ENCODE measurements at places on chromosomes 3 and 15.

- no peak for DNase-seq
Measured at GRCh38 chr3:106018929-106019550, 150.2 kb upstream of the CBLB start.

GRCh38 chr15:55237219-55238130, 40.7 kb upstream of the RSL24D1 start:
- no peak for DNase-seq

DNA sequence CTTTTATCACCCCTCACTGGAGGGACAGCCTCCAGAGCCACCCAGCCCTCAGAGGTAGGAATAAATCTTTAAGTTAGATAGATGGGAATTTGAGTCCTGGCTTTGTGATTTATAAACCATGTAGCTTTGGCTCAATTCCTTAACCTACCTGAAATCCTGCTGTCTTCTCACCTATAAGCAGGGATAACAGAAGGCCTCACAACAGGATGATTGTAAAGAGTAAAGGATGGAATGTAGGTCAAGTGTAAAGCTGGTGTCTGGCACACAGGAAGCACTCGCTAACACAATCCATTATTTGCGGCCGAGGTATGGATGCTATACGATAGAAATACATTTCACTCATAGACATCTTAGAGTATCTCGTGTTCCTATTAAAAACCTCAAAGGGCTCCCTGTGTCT, 162.9 kb upstream of the LRTM1 start:
- no peak for DNase-seq

GRCh38 chr3:156106721-156107373, 13.5 kb upstream of the KCNAB1 start:
- peak; percentile 3 for DNase-seq

- peak; percentile 21 for DNase-seq
Measured at GRCh38 chr3:4670352-4670751, 177.2 kb downstream of the ITPR1 start.

- DNase-seq, result no peak
Measured at GRCh38 chr15:96360581-96361308, 30.2 kb downstream of the NR2F2 start.

DNA sequence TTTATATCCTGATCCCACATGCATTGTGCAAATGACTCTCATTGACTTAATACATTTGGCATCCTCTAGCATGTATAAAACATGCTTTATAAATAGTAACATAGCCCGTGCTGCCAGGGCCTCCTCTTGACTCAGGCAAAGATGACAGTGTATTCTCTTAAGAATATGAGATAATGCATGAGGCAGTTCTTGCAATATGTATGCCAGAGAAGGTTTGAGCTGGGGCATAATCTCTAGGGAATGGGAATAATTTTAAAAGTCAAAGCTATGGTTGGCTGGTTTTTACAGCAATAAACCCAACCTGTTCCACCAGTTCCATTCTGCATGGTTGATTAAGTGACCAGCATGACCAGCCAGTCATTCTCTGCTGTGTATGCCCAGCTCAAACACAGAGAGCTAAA, 179.0 kb upstream of the PFN2 start:
- DNase-seq, result no peak

- DNase-seq, result no peak
Measured at GRCh38 chr3:165744025-165744424, 93.2 kb downstream of the BCHE start.

DNA sequence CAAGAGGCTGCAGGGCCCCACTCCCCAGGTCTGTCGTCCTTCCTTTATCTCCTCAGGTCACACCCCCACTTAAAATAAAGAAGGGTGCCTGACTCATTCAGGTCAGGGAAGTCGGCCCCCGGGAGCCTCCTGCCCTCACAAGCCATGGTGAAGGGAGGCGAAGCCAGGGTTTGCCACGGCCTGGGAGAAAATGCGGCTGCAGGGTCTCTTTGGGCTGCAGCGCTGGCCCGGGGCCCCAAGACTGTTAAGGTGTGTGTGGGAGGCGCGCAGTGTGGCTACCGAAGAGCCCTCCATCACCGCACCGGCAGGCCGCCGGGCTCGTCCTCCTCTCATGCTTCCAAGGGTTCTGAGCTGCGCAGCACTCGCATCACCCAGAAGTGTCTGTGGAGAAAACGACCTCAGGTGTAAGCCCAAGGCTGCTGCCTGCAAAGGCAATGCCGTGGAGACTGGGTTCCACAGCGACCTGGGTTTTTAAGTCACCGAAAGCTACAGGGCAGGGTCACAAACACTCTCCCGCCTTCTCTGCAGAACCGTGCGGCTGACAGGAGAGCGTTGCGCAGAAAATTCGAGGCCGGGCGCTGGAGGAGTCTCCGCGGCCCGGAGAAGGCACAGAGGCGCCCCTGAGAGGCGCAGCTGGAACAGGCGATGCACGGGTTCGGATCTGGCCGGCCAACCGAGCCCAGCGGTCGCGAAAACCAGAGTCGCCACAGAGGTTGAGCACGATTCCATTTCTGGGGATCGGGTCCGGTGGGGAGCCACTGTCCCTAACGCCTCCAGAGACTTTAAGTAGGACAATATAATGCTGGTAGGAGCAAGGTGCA, 8.7 kb downstream of the FOXL2 start:
- no peak for DNase-seq

GRCh38 chr15:52483707-52484106, 45.0 kb downstream of the MYO5A start:
- no peak for DNase-seq

GRCh38 chr3:149020839-149021252, 29.5 kb downstream of the GYG1 start:
- no peak for DNase-seq

GRCh38 chr15:42363487-42363886, 4.2 kb downstream of the CAPN3 start:
- DNase-seq, result no peak

DNA sequence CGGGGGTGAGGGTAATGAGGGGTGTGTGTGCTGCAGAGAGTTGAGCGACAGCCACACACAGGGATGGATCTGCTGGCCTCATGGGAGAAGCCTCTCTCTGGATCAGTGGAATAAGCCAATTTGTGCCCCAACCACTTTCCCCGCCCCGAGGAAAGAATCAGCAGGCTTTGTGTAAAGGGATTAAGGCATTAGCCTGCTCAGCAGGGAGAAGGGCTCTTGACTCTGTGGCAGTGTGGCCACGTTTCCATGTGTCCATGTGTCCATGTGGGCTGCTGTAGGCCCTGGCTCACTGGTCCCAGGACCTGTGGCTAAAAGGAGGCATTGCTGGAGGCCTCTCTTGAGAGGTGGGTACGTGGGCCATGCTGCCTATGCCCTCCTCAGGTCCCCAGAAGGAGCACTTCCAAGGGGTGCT, 104.7 kb downstream of the HMG20A start:
- DNase-seq, result no peak

DNA sequence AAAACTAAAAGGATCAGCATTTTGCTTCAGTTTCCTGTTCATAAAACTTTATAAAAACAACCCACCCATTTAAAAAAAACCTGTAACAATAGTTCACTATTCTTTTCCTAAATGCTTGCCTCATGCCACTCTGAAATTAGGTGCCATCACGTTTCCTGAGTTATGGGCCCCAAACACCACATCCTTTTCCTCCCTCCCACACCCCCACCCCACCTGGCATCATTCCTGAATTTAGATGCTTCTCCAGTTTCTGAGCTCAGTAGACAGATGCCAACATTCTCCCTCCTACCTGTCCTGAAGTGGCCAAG, 11.9 kb upstream of the ARHGEF3 start:
- DNase-seq, result no peak

DNA sequence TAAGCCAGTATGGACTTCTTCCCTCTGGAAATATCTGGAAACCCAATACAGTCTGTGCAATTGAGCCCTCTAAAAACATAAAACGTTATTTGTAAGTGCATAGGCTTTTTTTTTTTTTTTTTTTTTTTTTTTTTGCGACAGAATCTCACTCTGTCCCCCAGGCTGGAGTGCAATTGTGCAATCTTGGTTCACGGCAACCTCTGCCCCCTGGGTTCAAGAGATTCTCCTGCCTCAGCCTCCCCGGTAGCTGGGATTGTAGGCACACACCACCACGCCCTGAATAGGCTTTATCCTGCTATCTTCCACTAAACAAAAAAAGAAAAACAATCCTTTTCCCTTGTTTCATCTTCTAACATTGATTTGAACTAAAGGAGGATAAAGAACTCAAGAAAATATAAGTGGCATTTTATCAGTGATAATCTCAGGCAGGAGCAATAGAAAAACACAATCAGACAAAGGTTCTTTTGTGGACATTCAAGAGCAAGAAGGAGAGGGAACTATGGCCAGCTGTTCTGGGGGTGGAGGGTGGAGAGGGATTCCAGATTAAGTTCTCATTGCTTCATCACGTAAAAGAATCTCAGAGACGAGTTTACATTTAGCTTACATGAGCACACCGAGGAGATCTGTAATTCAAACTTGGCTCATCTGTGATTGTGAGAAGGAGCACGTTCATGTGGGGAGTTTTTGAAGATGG, 68.6 kb downstream of the ITGB5 start:
- DNase-seq, result no peak

- no peak for DNase-seq
Measured at GRCh38 chr3:46463868-46464241, 850 bp downstream of the LTF start.

GRCh38 chr3:71271596-71271995, 311.9 kb downstream of the FOXP1 start:
- DNase-seq, result no peak

- DNase-seq, result no peak
Measured at GRCh38 chr15:60026555-60026954, 22.4 kb downstream of the FOXB1 start.

DNA sequence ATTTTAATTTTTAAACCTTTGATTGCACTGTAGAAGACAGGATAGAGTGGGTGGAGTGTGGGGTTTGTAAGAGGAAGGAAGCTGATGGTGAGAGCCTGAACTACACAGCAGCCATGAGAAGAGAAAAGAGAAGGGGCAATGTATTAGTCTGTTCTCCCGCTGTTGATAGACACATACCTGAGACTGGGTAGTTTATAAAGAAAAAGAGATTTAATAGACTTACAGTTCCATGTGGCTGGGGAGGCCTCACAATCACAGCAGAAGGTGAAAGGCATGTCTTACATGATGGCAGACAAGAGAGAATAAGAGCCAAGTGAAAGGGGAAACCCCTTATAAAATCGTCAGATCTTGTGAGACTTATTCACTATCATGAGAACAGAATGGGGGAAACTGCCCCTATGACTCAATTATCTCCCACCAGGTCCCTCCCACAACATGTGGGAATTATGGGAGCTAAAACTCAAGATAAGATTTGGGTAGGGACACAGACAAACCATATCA, 37.3 kb downstream of the STARD5 start:
- DNase-seq, result no peak

- DNase-seq, result no peak
Measured at GRCh38 chr15:60458721-60459120, 20.2 kb downstream of the ICE2 start.

- DNase-seq, result no peak
Measured at GRCh38 chr3:138974462-138974861, 27.4 kb downstream of the FOXL2NB start.

- no peak for DNase-seq
Measured at GRCh38 chr3:46938118-46938517, 38.4 kb downstream of the CCDC12 start.

GRCh38 chr15:91140601-91141000, 40.5 kb downstream of the SV2B start:
- DNase-seq, result no peak

- DNase-seq, result no peak
Measured at GRCh38 chr15:36778531-36778930, 199.1 kb downstream of the CDIN1 start.

GRCh38 chr3:94778814-94779494, 716.1 kb downstream of the NSUN3 start:
- DNase-seq, result no peak

GRCh38 chr3:158668506-158668905, 3.9 kb downstream of the LXN start:
- DNase-seq, result no peak

DNA sequence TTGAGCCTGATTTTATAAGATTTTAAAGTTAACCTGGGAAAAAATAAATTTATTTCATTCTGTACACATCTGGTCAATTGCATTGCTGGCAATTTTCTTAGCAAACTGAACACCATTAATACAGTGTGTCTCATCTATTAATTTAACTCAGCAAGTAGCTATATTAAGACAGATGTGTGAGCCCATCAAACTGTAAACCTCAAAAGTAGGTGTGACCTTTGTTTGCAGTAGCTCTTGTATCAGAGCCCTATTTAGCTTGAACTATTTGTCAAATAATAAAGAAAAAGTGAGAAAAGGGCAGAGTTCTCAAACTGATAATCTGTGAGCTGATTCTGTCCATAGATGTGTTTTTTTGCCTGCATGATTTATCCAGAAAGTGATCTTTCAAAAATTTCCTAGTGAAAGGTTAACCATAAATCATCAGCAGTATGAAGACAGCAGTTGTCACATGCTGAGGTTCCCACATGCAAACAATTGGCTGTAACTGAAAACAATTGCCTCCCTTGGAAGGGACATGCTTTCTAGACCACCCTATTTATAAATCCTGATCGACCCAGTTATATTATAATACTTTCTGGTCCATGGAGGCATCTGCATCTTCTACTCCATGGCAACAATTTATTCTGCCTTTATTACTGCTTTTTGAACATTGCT, 646.5 kb downstream of the NSUN3 start:
- DNase-seq, result no peak

DNA sequence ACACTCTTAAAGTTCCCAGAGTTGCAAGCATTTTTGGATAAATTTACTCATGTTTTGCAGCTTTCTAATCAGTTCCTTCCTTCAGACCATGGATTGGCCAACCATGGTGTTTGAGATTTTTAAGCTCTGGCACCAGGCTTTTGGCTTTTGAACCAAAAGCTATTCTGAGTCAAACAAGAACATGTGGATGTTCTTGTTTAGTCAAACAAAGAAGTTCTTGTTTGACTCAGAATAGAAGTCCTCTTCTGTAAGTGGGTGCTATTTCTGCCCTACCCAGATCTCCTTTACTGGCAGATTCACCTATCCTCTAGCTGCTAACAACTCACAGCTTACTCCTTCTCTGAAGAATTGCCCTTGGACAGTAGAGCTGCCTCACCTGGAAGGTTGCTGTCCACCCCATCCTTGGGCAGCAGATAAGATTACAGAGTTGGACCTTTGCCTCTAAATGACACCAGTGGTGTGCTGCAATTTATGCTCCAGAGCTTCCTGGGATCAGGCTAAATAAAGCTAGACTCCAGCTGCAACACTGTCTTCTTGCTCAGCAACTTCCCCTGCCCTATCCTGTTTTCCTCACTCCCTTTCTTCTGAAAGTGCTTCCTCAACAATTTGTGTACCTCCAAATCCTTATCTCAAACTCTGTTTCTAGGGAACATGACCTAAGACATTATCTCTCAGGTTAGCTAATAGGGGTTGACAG, 65.6 kb downstream of the COL6A6 start:
- no peak for DNase-seq

GRCh38 chr3:190528706-190529105, 14.8 kb downstream of the IL1RAP start:
- DNase-seq, result no peak

- DNase-seq, result no peak
Measured at GRCh38 chr15:37019479-37020433, 80.6 kb downstream of the MEIS2 start.

- no peak for DNase-seq
Measured at GRCh38 chr3:71672340-71672739, 52.9 kb downstream of the EIF4E3 start.

Data from SW 1271 (cell line).